ENCODE measurements at places on chromosomes 12 and 14.

GRCh38 chr12:123748661-123749060, 13.4 kb upstream of the DNAH10 start:
- DNase-seq: no peak

- no peak for DNase-seq
These were observed 53.0 kb downstream of the IFNG-AS1 start for GRCh38 chr12:68042212-68042699.

- DNase-seq: no peak
These were observed 547 bp upstream of the OR4K15 start for GRCh38 chr14:19974844-19975243.

DNA sequence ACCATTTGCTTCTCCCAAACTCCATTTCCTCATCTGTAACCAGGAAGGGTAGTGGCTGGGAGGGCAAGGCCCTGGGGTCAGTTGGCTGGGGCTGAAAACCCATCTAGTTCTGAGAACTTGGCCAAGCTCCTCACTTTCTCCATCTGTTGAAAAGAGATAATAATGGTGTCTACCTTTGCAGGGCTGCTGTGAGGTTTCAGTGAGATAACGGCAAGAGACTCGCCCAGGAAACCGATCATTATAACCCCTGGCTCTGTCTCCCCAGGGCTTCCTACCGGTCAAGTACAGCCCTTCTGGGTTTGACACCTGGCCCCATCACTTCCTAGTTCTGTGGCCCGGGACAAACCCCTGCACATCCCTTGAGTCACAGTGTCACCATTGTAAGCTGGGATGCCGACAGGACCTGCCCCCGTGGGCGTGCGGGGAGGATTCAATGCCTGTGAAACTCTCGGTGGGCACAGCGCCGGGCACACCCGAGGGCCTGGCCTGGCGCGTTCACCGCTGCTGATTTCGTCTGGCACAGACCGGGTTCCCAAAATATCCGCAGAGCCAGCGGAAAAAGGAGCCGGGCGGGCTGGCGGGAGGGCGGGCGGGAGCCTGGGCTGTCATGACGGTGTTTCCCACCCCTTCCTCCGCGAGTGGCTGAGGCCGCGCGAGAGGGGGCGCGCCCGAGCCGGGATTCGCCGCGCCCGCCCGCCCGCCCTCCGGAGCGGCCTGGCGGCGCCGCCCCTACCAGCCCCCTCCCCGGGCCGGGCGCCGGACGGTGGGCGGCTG, 4.4 kb downstream of the KMT5A start:
- no peak for DNase-seq

DNA sequence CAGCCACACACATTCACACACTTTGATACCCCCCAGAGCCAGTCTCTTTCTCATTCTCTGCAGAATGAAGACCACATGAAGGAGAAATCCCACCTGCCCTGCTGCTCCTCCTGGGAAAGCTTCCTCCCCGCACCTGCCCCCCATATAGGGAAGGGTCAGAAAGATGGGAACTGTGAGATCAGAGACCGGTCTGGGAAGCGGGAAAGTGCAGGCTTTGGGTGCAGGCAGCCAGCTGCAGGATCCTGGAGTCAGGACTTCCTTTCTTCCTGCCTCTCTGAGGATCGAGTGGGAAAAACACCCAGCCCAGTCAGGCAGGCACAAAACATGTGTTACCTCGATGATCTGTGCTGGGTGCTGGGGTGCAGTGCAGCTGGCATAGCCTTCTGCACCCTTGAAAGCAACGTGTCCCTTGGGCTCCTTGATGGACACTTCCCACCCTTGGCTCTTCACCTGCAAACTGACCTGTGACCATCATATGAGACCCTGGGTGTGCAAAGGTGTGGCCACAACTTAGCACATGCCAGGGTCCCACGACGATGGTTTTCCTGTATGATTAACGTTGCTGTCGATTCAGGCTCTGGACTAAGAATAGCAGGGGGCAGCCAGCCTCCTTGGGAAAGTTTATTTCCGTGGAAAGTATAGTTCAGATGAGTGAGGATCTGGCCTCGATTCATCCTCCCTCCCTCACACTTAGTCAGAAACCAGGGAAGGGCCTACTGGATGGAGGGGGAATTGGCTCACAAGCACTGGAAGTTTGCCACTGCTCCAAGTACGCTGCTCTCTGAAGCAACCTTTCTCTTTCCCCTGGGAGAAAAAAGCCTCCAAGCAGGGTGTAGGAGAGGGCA, 105.4 kb upstream of the MED13L start:
- no peak for DNase-seq

- no peak for DNase-seq
These were observed 16.7 kb upstream of the ZFP36L1 start for GRCh38 chr14:68809524-68809923.

- DNase-seq: no peak
These were observed 4.0 kb upstream of the HOXC10 start for GRCh38 chr12:53980802-53981496.
